ENCODE measurements at places on chromosomes 5 and 9.
A peak's percentile ranks its signal among the peaks of the same experiment; 100 is the strongest.

DNA sequence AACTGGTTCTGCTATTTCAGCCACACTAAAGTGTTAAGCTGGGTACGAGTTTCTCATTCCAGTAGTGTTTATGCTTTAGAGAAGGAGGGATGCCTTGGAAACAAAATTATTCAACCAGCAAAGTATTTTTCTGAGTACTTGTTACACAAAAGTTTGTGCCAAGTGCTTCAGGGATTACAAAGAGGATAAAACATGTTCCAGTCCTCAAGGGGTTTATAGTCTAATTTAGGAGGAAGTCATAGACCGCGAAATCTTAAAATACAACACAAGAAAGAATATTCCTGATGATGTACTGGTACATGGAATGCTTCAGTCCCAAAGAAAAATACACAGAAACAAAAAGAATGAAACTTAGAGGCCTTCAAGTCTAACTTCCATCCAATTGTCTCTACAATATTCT, 85.4 kb upstream of the NR4A3 start:
- no peak for DNase-seq

DNA sequence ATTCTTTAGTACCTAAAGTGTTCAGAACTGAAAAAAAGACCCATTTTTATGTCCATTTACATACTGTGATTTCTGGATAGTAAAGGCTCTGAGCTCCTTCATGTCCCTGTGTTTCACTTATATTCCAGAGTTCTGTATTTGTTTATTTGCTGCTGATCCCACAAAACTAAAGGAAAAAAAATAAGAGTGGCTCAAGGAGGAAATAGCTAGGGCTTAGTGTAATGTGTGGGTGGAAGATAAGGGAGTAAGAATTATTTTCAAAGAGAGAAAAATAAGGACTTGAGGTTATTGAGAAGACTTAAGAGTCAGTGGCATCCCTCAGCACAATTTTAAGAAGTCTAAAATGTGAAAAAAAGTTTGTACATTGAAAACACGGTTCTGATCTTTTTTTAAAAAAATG, 46.0 kb downstream of the ENTREP1 start:
- DNase-seq, result peak; percentile 23

DNA sequence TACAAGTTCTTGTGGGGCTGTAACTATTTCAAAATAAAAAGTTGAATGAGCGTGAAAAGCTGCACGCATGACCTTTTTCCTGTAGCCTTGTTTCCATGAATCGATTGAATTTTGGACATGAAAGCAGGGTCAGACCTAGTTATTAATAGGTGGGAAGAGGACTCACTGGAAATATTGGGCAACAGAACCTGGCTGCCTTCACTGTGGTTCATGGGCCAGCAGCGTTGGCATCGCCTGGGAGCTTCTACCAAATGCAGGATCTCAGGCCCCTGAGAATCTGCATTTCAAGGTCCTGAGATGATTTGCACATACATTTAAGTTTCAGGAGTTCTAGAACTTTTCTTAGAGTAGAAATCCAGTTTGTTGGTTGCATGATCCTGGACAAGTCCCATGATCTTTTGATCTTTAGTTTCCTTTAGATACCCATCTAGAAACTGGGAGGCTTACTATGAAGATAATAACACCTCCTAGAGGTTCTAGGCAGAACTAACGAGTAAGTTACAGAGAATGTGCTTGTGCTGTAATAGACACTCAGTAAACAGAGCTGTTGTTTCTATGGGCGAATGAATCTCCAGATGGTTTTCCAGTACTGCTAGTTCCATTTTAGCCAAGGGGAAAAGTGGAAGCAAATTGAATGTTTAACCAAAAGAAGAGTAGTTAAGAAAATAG, 12.4 kb downstream of the ANKRD33B start:
- DNase-seq, result no peak

GRCh38 chr5:83925955-83926337, 205.3 kb upstream of the HAPLN1 start:
- no peak for DNase-seq

DNA sequence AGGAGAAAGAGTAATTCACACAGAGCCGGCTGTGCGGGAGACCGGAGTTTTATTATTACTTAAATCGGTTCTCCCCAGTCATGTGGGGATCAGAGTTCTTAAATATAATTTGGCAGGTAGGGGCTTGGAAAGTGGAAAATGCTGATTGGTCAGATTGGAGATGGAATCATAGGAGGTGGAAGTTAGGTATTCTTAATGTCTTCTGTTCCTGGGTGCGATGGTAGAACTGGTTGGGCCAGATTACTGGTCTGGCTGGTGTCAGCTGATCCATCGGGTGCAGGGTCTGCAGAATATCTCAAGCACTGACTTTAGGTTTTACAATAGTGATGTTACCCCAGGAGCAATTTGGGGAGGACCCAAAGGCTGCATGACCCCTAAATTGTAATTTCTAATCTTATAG, 4.6 kb upstream of the CERCAM start:
- DNase-seq, result no peak

- DNase-seq, result peak; percentile 62
Observed at GRCh38 chr9:13049223-13049622, 230.3 kb downstream of the MPDZ start.

DNA sequence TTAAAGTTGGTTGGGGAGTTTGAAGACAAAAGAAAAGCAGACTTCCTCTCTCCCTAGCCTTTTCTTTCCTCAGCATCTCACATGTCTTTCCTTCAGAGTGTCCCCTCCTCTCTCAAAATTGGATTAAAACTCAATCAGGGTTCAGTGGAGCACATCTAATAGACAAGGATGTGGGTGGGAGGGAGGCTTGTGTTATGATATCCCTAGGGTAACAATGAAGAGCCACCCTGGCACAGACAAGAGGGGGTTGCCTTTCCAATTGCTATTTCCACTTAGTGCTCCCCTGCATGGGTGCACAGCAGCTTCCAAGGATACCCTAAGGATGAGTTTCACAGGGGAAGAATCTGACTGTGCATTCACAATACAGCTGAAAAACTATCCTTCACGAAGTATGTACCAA, 585.2 kb upstream of the C9orf72 start:
- DNase-seq, result no peak

DNA sequence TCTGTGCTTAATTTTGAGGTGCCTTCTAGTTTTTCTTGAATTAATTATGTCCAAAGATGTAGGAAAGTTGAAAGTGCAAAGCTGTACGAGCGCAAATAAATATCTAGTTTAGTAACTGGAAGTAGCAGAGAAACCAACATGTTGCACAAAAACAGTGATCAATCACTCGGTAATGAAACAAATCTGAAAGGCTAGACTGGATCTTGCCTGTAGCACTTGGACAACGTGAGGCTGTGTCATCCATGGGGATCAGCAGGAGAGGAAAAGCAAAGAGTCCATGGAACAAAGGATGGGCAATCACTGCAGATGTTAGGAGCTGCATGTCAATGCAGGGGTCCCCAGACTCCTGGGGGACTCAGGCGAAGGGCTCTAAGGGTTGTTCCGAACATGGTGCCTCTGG, 424.2 kb downstream of the IRX1 start:
- DNase-seq, result no peak

GRCh38 chr5:96067251-96067650, 105.6 kb upstream of the ELL2 start:
- DNase-seq, result no peak

GRCh38 chr5:177403102-177403791, 2.8 kb upstream of the PFN3 start:
- no peak for DNase-seq

DNA sequence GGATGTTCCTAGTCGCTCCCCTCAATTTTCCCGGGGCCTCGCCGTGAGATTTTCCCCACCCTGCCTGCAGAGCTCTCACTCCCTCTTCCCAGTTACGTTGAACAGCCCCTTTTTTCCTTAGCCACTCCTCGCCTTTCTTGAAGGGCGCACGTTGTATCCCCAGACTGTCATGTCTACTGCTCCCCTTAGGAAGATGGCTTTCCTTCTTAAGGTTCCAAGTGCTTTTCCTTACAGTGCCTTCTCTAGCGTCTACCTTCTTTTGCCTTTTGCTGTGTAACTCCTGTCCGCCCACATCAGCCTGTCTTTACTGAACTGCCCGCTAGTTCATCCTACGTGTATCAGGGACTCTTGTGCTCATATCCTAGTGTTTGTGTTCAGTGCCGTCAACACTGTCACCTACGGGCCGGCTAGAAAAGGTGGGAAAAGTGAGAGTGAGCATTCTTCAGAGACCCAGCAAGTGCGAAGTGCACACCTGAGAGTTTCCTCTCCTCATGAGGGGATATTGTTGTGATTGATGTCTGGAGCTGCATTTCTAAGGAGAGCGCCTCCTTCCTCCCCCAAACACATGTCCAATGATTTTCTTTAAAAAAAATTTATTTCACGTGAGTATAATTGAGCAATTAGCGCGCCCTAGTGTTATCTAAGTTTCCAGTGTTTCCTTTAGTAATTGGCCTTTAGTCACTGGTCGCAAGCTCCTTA, 764 bp downstream of the CAMLG start:
- DNase-seq, result peak; percentile 61

DNA sequence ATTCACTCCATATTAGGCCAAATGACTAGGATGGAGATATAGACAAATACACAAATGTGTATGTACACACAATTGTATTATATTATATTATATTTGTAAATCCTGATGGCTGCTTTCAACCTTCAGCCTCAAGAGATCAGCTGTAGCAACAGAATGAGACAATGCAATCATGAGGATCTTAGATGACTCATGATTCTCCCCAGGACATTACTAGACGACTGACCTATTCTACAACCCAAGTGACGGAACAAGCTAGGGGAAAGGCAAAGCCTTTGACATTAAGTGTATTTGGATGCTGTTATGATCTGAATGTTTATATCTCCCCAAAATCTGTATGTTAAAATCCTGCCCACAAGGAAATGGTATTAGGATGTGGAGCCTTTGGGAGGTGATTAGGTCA, 66.5 kb downstream of the COX7C start:
- peak; percentile 15 for DNase-seq

- DNase-seq, result no peak
Observed at GRCh38 chr9:36974731-36975130, 59.3 kb downstream of the PAX5 start.

DNA sequence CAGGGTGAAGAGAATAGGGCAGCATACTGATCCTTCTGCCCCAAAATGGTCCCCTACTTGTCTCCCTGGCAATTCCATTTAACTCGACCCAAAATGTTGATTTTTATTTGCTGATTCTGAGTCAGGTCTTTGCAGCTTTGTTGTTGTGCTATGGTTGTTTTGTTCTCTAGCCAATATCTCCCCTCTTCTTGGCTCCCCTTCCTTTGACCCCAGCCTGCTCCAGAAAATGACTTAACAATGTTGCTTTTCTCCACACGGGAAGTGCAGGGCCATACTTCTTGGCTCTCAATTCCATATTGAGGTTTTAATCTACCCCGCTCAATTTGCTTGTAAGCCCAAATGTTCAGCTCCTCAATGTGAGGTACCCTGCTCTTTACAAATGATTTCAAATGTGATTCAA, 330.0 kb downstream of the RASEF start:
- DNase-seq, result peak; percentile 62

DNA sequence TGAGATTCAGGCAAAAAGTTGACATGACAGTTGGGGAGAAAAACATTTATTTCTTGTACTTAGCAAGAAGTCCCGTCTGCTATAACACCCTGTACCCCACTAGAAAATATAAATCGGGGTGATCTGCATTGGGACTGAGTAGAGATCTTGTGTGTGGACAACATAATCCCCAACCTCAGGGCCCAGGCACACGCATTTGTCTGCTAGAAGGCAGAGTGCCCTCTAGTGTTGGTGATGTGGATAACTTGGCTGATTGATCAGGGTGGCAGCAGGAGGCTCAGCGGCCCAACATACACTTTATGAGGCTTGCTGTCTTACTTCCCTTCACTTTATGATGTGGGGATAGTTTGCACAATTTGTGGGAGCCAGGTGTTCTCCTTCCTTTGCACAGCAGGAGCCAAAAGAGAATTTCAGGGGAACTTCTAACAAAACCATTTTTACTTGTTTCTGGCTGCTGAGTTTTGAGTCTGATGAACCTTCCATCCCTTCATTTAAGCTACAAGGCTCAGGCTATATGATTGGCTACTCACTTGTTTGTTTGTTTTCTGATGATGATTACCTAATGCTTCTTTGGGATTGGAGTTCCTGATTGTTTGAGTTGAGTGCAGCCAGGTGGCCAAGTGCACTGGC, 263.2 kb downstream of the DMAC1 start:
- peak; percentile 64 for DNase-seq

DNA sequence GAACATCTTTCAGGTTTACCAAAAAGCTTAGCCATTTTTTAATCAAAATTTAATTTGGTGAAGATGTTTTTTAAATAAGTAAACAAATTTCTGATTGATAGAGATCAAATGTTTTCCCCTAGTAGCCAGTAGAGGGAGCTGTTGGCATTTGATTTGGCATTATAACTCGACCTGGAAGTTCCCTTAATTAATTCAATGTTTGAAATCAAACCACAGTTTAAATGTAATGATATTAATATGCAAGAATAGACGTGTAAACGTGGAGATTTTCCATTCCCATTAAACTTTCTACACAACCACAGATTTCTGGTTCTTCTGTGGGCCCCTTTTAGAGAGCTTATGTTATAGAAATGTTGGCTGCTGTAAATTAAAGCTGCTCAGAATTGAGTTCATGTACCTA, 148.1 kb upstream of the MPDZ start:
- peak; percentile 75 for DNase-seq

- no peak for DNase-seq
Observed at GRCh38 chr5:79602889-79603288, 9.4 kb upstream of the TENT2 start.

DNA sequence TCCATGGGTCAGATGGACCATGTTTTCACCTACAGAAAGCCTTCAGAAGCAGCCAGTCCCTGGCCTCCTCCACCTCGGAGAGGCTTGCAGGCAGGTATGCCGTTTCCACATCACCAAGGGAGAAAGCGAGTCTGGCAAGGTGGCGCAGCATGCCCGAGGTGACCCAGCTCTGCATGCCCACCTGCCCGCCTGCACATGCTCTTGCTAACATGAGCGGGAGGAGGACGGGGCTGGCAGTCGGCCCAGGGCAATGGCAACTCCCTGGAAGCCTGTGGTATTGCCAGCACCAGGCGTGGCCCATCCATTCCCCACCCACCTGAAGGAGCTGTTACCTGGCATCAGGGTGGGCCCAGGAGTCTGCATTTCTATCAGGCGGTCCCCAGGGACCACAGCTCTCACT, 3.3 kb upstream of the NINJ1 start:
- no peak for DNase-seq

DNA sequence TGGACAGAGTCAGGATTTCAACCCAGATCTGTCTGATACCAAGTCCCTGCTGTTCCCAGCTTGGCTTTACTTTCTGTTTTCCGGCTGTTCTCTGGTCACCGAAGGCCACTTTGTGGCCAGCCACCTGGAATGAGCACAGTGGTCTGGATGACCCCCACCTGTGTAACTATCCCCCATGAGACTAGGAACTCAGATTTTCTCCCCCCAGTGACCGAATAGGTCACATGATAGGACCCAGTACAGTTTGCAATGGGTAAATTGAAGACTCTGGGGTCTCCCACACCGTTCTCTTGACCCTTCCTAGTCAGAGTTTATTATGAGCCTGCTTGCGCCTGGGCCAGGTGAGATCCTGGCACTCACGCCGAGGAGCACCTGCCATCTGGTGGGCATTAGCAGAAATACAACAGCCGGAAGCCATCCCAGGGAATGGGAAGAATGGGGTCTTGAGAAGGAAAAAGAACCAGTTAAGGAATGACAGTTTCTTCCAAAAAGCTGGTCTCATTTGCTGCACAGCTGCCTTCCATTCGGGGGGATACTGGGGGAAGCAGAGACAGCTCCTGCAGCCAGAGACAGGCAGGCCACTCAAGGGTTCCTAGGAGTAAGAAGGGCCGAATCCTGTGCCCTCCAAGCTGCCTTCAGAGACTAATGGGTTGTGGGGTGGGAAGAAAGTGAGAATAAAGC, 7.1 kb downstream of the PHYHD1 start:
- peak; percentile 77 for DNase-seq

Measured in astrocyte of the hippocampus (primary cell).